ENCODE measurements at places on chromosomes 4 and X.

DNA sequence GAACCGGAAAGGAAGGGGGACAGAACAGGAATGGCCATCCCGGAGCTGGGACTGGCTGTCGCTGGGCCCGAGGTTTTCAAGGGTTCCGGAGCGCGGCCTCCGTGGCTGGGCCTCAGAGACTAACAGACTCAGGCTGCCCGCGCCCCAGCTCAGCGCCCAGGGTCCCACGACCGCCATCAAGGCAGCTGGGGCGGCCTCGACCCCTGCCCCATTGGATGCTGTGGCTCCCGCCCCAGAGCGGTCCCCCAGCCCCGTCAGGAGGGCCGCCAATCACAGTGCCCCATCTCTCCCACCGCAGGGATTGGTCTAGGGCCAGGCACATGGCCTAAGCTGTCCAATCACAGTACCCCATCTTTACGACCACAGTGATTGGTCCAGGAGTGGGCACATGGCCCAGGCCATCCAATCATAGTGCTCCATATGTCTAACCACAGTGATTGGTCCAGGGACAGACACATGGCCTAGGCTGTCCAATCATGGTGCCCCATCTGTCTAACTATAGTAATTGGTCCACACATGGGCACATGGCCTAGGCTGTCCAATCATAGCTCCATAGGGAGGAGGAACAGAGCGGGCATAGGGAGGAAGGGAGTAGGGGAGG is 105.3 kb upstream of the NKX1-1 start:
- no peak for DNase-seq

DNA sequence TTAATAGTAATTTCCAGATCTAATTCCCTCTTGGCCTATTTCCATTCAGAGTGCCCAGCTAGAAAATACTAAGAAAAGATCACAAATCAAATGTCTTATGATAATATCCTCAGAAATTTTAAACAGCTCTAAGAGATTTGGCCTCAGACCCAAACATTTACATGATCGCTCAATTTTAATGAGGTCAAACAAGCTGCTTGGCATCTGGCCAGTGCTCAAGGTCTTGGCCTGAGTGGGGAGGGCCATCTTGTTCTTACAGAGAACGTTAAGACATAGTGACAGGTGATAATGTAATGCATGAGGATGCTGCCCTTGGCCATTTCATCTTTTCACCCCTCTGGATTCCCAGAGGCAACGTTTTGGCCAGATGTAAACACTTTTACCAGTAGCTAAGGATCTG is 159.2 kb upstream of the SLC7A11 start:
- DNase-seq, result peak; percentile 43

DNA sequence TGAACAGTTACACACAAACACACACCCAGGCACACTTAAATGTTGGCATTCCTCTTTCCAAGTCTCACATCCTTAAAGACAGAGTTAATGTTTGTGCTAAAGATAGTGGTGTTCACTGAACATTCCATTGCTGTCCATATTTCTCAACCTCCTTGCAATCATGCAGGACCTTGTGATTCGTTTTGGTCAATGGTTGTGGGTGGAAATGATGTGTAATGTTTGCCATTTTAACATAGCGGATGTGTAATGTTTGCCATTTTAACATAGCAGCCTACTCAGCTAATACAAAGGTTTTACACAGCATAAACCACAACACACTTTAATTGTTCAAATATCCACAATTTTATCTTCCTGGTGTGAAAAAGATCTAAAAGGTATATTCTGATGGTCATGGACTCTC is 93.9 kb downstream of the CEP44 start:
- DNase-seq, result no peak

GRCh38 chr4:10173754-10174749 is 57.5 kb upstream of the WDR1 start:
- DNase-seq, result peak; percentile 10

Data from HT-29 (cell line).